ENCODE measurements at places on chromosomes 11 and 22.

DNA sequence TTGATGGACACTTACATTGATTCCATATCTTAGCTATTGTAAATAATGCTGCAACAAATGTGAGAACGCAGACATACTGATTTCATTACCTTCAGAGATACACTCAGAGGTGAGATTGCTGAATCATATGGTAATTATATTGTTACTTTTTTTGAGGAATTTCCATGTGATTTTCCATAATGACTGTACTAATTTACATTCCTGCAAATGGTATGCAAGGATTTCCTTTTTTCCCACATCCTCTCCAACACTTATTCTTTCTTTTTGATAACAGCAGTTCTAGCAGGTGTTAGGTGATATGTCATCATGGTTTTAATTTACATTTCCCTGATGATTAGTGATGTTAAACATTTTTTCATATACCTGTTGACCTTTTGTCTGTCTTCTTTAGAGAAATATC is 207.7 kb downstream of the C11orf87 start:
- no peak for DNase-seq

DNA sequence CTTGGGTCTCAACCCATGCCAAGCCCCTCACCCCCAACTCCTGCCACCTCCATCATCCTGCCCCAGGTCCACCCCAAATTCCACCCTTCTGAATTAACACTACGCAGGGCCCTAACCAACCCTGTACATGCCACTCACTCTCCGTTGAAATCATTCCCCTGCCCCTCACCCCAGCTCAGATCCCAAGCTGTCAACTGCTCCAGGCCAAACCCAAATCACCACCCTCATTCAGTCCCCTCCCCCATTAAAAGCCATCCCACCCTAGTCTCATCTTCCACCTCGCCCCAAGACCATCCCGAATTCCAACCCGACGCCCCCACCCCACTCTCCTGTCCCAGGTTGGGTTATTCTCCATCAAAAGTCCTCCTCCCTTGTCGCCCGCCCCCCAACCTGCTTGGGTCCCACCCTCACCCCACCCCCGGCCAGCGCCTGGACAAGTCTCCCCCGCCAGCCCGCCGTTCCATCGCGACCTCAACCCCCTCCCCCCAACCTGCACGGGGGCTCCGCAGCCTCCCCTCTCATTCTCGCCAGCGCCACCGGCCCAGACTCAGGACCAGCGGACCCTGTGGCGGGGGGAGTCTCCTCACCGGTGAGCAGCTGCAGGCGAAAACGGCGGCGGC is 466 bp downstream of the FAM168A start:
- no peak for DNase-seq

DNA sequence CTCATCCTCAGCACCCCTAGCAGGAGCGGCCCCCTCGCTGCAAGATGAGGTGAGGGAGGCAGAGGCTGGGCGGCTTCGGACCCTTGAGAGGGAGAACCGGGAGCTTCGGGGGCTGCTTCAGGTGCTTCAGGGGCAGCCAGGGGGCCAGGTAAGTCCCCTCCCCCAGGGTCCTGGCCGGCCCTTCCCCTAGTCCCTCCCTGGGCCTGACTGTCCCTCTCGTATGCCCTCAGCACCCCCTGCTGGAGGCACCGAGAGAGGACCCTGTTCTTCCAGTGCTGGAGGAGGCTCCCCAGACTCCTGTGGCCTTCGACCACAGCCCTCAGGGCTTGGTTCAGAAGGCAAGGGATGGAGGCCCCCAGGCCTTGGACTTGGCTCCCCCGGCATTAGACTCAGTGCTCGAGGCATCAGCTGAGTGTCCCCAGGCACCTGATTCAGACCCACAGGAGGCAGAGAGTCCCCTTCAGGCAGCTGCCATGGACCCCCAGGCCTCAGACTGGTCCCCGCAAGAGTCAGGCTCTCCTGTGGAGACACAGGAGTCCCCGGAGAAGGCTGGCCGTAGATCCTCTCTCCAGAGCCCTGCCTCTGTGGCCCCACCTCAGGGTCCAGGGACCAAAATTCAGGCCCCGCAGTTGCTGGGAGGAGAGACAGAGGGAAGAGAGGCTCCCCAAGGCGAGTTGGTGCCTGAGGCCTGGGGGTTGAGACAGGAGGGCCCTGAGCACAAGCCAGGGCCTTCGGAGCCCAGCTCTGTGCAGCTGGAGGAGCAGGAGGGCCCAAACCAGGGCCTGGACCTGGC is 4.0 kb downstream of the CCDC88B start:
- peak; percentile 86 for DNase-seq

- no peak for DNase-seq
Observed at GRCh38 chr11:70470127-70470526, 71.8 kb downstream of the CTTN start.

DNA sequence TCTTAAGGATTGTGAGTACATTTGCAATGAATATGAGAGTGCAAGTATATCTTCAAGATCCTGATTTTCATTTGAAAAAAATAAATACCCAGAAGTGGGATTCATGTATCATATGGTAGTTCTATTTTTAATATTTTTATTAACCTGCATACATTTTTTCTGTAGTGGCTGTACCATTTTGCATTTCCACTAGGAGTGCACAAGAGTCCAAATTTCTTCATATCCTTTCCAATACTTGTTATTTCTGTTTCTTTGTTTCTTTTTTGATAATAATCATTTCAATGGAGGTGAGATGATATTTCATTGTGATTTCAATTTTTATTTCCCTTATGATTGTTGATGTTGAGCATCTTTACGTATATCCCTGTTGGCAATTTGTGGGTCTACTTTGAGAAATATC is 759.8 kb upstream of the CNTN5 start:
- no peak for DNase-seq

DNA sequence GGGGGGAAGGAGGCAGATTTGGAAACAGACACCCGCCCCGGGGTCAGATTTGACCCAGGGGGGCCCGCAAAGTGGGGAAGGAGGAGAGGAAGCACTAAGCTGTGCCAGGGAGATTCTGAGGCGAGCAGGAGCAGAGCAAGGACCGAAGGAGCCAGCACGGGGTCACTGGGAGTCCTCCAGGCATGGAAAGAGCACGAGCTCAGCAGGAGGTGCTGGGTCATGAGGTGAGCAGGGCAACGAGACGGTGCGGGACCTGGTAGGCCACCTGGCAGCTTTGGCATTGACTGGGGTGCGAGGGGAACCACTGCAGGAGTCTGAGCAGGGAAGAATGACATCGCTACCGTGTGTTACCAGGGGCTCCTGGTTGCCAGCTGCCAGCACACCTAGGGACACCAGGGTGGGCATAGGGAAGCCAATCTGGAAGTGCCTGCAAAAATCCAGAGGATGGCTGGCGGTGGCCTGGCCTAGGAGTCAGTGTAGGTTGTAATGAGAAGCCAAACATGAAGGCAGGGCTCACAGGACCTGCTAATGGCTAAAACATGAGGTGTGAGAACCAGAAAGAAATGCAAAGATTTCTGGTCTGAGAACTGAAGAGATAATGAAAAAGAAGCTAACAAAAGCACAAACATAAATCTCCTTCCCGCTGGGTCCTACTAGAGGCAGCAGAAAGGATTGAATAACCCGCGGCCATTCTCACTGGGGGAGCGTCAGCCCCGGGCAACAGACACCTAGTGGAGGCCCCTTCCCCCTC is 63.5 kb downstream of the MICAL3 start:
- DNase-seq = no peak

DNA sequence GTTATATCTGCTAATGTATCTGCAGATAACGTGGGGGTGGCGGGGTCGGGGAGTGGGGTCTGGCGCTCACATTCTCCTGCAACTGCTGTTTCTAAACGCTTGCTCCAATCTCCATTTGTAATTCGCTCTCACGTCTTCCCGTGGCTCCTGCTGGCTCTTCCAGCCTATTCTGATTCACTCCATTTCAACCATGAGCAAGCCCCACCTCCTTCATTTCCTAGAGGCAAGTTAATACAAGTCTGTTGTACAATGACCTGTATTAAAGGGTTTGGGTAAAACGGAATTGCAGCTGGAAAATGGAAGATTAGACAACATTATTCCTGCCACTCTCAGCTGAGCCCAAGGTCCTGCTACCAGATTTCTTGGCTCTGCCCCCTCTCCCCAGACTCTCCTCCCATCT is 132.3 kb downstream of the CSNK2A3 start:
- DNase-seq = no peak

DNA sequence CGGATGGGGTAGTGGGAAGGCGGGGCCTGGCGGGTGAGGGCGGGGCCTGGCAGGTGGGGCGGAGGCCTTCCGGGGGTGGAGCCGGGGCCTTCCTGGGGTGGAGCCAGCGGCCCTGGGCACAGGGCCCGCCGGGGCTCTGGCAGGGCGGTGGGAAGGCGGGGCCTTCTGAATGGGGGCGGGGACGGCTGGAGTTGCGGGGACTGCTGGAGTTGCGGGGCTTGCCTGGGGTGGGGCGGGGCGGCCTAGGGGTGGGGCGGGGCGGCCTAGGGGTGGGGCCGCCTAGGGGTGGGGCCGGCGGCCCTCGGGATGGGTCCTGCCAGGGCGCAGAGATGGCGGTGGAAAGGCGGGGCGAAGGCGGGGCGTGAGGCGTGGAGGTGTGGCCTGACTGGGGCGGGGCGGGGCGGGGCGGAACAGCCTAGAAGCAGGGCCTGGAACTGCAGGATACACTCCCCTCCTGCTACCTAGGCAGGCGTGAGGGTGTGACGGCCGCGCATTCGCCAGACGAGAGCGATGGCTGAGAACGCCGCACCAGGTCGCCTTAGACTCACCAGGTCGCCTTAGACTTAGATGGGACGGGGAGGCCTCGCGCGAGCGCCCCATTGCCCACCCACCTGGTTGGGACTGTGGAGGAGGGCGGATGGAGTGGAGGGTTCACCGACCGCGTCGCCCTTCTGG is 19.3 kb downstream of the RRP7A start:
- DNase-seq = peak; percentile 100

DNA sequence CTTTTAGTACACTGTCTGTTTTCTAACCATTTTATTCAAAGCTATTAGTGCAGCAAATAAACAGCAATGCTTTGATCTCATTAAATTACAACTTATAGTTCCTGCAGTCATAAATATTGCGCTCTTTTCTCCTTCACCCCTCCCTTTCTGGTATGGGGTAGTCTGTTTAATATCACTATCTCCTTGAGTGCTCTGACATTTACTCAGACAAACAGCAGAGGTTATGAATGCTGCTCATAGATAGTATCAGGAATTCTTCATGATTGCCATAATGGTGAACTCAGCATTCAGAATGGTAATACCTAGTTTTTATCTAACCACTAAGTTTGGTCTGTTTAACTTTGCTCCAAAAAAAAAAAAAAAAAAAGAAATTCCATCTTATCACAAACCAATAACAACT is 87.4 kb downstream of the EIF3M start:
- DNase-seq = no peak

- no peak for DNase-seq
Observed at GRCh38 chr22:25508161-25508560, 56.3 kb upstream of the GRK3 start.

GRCh38 chr22:47043835-47044721 is 281.6 kb downstream of the TBC1D22A start:
- peak; percentile 89 for DNase-seq

- peak; percentile 37 for DNase-seq
Observed at GRCh38 chr22:43329061-43329460, 14.1 kb downstream of the SCUBE1 start.

DNA sequence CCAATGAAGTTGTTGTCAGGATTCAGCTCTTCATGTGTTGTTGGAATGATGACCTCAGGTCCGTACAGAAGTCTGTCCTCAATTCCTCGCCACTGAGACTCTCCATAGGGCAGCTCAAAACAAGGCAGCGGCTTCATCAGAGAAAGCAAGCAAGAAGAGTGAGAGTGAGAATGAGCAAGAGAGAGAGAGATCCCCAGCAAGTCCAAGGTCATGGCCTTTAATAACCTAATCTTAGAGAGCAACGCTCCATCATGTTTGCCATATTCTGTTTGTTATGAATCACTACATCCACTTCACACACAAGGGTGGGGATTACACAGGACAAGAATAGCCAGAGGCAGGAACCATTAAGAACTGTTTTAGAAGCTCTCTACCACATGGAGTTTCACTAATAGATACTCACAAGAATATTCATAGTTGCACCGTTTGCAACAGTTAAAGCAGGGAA is 23.3 kb upstream of the MMP7 start:
- DNase-seq = no peak

DNA sequence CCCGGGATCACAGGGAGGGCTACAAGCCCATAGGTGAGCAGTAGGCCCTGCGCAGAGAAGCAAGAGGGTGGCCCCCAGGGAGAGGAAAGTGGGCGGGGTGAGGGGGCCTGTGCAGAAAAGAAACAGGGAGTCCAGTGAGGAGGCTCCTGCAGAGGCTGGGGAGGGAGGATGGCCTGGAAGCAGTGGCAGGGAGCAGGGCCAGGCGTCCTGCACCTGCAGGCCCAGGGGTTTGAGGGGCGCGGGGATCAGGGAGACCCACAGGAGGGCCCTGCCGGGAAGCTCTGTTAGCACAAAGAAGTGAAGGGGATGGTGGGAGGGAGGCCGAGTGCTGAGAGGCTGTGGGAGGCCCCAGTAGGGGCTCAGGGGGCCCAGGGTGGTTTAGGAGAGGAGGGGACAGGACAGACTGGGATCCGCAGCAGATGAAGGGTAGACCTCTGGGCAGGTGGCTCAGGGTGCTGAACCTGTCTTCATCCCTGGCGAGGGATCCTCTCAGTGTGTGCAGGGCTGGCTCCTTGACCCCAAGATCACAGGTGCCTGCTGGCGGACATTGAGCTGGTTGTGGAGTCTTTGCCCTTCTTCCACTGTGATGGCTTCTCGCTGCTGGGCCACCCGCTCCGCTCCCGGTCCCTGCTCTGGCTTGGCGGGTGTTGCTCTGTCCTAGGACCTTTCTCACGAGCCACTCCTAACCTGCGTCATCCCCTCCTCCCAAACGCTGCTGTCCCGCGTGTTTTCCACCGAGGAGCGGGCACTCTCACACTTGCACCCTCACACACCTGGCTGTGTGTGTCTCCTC is 31.8 kb upstream of the CELSR1 start:
- DNase-seq = no peak

DNA sequence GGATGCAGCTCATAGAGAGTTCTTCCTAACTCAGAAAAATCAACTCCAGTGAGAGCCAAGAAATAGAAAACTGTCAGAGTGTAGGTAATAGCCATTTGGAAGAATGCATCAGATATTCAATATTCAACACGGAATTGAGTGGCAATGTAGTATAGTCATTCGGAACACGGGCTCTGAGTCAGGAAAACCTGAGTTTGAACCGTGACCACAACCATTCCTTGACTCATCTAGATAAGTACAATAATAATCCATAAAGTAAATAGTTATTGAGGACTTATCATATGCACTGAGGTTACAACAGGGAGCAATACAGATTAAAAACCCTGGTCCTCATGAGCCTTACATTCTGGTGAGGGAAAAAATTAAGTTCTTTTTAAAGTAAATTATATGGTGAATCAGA is 62.6 kb upstream of the PHF21A start:
- no peak for DNase-seq

GRCh38 chr22:36110306-36110881 is 50.2 kb downstream of the APOL3 start:
- DNase-seq = peak; percentile 57

- DNase-seq = no peak
Observed at GRCh38 chr11:95229199-95229992, 1.6 kb downstream of the SESN3 start.

GRCh38 chr22:20305894-20306645 is 13.8 kb downstream of the DGCR6L start:
- no peak for DNase-seq
